ENCODE measurements at places on chromosomes 2 and 18.
A peak's percentile ranks its signal among the peaks of the same experiment; 100 is the strongest.

GRCh38 chr2:120461546-120462537, 115.9 kb downstream of the INHBB start:
- no peak for DNase-seq

DNA sequence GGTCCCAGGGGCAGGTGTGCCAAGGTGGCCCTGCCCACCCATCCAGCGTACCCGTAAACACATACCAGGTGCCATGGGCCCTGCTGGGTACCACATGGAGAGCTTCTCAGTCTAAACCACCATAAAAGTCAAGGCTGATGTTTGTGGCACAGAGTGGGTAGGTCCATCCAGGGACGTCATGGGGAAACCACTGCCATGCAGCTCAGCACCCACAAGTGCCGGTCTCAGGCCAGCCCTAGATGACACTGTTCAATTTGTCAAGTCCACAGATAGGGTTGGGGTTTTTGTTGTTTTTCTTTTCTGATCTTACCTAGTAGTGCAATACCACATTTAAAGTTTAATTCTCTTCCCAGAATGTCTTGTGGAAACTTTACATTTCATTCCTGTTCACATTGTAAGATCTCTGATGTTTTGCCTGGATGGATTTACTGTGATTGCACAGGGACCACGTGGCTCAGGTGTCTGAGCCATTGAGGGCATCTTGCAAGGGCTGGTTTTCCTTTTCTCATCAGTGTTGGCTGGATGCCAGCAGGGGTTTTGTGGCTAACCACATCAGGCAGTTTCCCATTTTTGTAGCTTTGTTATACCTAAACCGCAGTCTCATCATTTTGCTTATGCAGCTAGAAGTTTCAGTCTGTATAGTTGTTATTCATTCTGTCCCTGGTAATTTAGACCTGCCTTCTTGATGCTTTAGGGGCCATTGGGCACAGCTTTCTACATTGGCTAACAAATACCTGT, 64.7 kb downstream of the STK25 start:
- peak; percentile 34 for DNase-seq

- DNase-seq = no peak
Measured at GRCh38 chr18:4704781-4705180, 249.7 kb upstream of the DLGAP1 start.

GRCh38 chr2:88560619-88561307, 66.5 kb downstream of the EIF2AK3 start:
- no peak for DNase-seq

DNA sequence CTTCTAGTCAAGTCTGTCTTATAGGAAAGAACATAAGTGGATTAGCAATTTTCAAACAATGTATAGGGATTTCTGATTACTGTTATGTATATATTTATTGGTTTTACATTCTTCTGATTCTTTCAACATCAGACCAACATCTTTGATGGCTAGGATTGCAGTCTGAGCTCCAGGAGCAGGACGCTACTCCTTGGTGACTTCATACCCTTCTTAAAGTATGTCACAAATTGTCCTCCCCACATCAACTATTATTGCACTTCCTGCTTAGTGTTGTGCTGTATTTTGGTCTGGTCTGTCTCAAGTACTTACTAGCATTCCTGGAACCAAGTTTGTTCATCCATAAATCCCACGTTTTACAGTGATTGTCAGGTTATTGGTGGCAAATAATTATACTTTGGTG, 49.0 kb downstream of the MAP2 start:
- DNase-seq = peak; percentile 48

DNA sequence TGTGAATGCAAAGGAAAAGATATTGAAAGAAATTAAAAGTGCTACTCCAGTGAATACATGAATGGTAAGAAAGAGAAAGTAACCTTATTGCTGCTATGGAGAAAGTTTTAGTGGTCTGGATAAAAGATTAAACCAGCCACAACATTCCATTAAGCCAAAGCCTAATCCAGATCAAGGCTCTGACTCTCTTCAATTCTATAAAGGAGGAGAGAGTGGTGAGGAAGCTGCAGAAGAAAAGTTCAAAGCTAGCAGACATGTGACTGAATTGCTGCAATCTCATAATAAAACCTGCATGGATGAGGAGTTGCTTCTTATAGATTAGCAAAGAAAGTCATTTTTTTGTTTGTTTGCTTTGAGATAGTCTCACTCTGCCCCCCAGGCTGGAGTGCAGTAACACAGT, 130.2 kb downstream of the DNAH6 start:
- DNase-seq = no peak

DNA sequence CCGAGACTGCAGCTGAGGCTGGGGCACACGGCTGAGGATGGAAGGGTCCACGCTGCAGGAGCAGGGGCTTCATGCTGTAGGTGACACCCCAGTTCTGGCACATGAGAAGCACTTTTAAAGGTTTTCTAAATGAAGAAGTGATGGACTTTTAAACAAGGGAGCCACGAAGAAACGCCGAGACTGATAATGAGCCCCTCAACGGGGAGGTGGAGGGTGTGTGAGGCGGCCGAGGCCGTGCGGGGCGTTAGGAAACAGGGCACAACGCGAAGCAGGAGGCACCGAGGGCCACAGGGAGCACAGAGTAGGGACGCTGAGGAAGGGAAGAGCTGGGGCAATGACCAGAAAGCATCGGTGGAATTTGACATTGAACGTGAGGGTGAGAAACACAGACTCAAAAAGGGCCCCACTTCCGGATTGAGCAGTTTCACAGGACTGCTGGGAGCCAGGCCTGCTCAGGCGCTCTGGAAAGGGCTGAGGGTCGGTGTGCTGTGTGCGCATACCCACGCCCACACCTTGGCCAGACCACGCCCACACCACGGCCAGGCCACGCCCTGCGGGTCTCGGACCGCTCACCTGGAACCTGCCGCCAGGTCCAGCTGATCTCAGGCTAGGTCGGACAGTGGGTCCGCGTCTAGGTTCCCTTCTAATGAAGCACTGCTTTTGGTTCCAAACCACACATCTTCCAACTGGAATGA, 115.7 kb downstream of the GYPC start:
- no peak for DNase-seq

DNA sequence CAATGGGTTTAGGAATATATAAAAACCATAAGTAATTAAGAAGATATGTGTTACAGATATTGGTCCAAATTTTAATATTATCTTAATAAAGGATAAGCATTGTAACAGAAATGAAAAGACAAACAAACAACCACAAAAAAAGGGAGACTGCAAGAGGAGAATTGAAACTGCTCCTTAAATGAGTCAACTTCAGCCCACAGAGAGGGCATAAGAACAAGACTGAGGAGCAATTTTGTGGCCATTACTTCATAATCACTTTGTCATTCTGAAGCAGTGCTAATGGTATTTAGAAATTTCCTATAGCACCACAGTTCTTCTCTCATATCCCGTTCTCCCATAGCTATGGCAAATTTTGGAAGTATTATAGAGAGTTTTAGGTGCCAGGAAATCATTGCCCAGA, 193.2 kb upstream of the HNMT start:
- DNase-seq = no peak

- DNase-seq = no peak
Measured at GRCh38 chr18:31657823-31658669, 26.3 kb downstream of the B4GALT6 start.

DNA sequence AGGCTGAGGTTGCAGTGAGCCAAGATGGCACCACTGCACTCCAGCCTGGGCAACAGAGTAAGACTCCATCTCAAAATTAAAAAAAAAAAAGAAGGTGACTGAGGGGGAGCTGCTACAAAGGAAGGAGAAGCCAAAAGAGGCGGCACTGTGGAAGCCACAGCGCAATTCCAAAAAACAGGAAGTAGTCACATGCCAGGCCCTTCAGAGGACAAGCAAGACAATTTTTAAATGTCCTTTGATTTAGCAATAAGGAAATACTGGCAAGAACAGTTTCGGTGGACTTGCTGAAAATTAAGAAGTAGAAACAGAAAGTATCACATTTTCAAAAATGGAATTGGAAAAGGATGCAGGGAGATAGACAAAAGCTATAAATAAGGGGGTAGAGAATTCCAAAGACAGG, 122.8 kb downstream of the OSBPL1A start:
- DNase-seq = no peak

DNA sequence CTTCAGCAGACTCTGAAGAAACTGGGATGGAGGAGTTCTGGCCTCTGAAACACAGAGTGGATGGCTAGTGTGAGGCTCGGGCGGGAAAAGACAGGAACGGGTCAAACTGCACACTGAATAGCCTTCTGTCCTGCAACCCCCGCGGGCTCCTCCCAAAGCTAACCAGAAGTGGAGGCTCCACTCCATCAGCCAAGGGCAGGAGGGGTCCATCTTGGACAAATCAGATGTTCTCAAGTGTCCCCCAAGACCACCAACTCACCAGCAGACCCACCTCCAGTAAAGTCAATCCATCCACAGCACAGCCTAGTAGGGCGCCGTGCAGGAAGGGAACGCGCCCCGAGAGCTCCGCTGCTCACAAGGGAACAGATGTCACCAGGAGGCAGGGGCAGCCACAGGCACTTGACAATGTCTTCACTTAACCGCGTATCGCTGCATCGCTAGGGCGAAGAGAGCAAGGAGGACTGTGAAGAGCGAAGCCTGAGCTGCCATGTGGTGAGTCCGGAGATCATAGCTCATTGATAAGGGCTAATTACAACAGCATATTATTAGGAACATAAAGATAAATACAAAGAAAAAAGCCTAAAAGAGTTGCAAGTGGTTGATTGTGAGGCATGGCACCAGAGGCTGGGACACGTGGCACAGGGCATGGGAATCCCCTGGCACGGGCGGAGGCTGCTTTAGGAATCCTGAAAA, 494.6 kb upstream of the MYT1L start:
- no peak for DNase-seq

- DNase-seq = peak; percentile 27
Measured at GRCh38 chr2:108449410-108450130, 564 bp downstream of the GCC2 start.

GRCh38 chr2:13550285-13551231, 833.8 kb downstream of the TRIB2 start:
- DNase-seq = no peak

DNA sequence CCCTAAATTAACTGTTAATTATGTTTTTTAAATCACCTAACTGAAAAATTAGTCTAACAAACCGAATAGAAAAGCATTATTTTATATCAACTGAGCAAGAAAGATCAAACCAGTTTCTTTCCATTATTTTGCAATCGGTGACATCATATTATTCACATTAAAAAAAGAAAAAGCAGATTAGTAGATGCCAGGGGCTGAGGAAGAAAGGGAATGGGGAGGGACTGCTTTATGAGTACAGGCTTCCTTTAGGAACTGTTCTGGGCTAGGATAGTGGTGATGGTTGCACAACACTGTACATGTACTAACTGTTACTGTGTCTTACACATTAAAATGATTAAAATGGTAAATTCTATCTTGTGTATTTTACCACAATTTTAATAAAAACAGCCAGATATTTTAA, 59.3 kb downstream of the COBLL1 start:
- peak; percentile 84 for DNase-seq

GRCh38 chr2:54595999-54596902, 127.2 kb upstream of the EML6 start:
- DNase-seq = no peak

GRCh38 chr2:121076885-121077549, 208.0 kb downstream of the TFCP2L1 start:
- peak; percentile 28 for DNase-seq

DNA sequence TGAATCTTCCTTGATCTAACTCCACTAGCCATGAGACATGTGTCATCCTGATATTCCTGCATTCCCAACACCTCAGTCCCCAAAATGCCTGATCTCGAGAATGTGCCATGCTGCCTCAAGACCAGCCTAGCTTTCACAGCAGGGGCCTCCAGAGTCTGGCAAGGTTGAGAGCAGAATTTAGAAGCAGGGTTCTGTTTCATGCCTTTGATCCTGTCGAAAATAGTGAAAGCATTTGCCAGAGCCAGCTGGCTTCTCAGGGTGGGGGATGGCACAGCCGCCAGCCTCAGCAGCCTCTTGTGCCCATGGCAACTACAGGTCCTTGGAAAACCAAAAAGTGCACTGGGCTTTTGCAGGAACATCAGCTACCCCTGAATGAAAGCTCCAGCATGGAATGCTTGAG, 143.5 kb downstream of the RTN4 start:
- DNase-seq = no peak

DNA sequence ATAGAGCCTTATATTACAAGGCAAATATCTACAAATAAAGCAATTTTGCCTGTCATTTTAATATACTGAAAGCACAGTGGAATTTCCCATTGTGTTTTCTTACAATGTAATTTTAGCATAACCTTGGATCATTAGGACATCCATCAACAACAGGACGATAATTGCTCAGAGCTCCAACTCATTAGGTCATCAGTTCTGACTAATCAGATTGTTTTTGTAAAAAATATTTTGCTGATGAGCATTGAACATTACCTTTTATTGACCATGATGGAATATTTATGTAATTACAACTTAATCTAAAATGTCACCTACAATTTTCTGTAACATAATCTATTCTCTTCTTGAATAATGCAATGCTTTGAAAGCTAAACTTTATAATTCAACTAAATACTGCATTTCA, 215.3 kb upstream of the DSEL start:
- peak; percentile 33 for DNase-seq

GRCh38 chr2:43082903-43083677, 143.3 kb downstream of the ZFP36L2 start:
- DNase-seq = peak; percentile 59

GRCh38 chr2:38026846-38027245, 49.1 kb downstream of the CYP1B1 start:
- DNase-seq = no peak

GRCh38 chr2:215917953-215918620, 95.3 kb downstream of the MREG start:
- peak; percentile 65 for DNase-seq

GRCh38 chr2:176240301-176240700, 28.9 kb upstream of the MTX2 start:
- no peak for DNase-seq

Data from AG10803 (cell line).